ENCODE measurements at places on chromosomes 3 and 15. TPM values are rescaled to one million over a fixed set of nuclear protein-coding genes. Genes with fewer than 3 reads are reported as not detected.

TM4SF1 gene
- 94.5 TPM for total RNA-seq

NRROS gene
- total RNA-seq = 7.6 TPM

CELSR3 gene
- total RNA-seq = 0.70 TPM

ATP13A5 gene
- total RNA-seq = not detected

ATP10A gene
- total RNA-seq = 5.1 TPM

MYRIP gene
- 2.2 TPM for total RNA-seq

ACKR4 gene
- total RNA-seq = 1.9 TPM

UBE3A gene
- 149 TPM for total RNA-seq

C2CD4A gene
- 0.35 TPM for total RNA-seq

FAM174B gene
- 17.9 TPM for total RNA-seq

GOLGA8S gene
- total RNA-seq = 0.12 TPM

TGFBR2 gene
- 115 TPM for total RNA-seq

LINGO1 gene
- total RNA-seq = 8.5 TPM

SCN11A gene
- total RNA-seq = 1.5 TPM

SEMA6D gene
- 40.2 TPM for total RNA-seq

AP4E1 gene
- total RNA-seq = 11.7 TPM
